ENCODE measurements at places on chromosomes 2 and 18.

DNA sequence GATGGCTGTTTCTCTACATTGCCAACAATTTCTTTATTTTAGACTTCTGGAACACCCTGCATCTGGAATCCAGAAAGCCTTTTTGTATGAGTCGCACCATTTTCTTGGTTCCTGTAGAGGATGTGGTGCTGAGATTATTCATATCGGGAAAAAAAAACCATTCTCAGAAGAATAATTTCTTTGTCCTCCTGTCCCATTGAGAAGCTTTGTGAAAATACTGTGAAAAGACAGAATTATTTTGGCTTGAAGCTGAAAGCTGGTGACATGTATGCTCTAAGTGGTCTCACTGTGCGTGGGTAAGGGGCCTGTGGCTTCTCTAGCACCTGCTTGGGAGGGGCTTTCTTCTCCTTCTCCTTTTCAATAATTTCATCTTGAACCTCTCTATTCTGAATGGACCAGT lies 138.4 kb downstream of the FAM210A start:
- DNase-seq, result no peak

- DNase-seq, result no peak
Measured at GRCh38 chr18:74411475-74411874, 45.6 kb downstream of the DIPK1C start.

GRCh38 chr18:45723567-45724355 lies at the start of gene SLC14A1:
TSS of gene SLC14A1 (plus strand) at chr18:45724181. CDS start at chr18:45730321, 6,140 bp downstream.
- no peak for DNase-seq

- DNase-seq, result peak; percentile 84
Measured at GRCh38 chr2:172623249-172623965, 67.5 kb downstream of the PDK1 start.

- no peak for DNase-seq
Measured at GRCh38 chr2:99112617-99113016, 28.9 kb upstream of the C2orf15 start.
